ENCODE measurements at places on chromosomes 2 and 18. TPM values are rescaled to one million over a fixed set of nuclear protein-coding genes. Genes with fewer than 3 reads are reported as not detected.
A peak's percentile ranks its signal among the peaks of the same experiment; 100 is the strongest.

ANO7 gene
- 55.0 TPM for total RNA-seq

RAB6C gene
- not detected for total RNA-seq

NOSTRIN gene
- total RNA-seq, result 37.2 TPM

LRP1B gene
- 0.19 TPM for total RNA-seq

TMEM247 gene
- total RNA-seq, result not detected

UGT1A4 gene
- total RNA-seq, result 1.8 TPM

KIDINS220 gene
- total RNA-seq, result 37.1 TPM

ANKRD23 gene
- total RNA-seq, result 1.4 TPM

ORC4 gene
- total RNA-seq, result 42.0 TPM

DTNA gene
- 7.5 TPM for total RNA-seq

GRCh38 chr2:231627384-231628120, 34.9 kb downstream of the TEX44 start:
- DNase-seq, result no peak

DNA sequence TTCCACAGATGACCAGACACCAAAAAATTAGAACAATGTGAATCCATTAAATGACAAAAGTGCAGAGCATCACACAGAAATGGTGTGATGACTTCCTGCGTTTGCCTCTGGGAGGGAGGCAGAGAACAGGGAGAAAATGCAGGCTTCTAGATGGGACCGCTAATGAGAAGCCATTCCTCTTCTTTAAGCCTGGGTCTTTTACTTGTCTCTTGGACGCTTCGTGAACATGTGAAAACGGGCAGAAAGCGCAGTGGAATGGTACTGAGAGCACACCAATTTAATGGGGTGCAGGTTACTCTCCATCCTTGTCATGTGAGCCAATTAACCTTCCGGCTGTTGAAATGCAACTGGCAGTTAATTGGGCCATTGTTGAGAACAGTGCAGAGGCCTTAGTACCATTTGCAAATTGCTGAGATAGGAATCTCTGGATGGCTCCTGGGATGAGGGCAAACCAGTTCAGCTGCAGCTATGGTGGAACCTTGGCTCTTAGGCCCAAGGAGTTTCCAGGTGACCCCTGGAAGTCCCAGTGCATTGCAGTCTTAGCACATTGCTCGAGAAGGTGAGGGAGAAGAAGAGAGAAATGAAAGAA, 210.4 kb upstream of the CXCR4 start:
- DNase-seq, result no peak

DNA sequence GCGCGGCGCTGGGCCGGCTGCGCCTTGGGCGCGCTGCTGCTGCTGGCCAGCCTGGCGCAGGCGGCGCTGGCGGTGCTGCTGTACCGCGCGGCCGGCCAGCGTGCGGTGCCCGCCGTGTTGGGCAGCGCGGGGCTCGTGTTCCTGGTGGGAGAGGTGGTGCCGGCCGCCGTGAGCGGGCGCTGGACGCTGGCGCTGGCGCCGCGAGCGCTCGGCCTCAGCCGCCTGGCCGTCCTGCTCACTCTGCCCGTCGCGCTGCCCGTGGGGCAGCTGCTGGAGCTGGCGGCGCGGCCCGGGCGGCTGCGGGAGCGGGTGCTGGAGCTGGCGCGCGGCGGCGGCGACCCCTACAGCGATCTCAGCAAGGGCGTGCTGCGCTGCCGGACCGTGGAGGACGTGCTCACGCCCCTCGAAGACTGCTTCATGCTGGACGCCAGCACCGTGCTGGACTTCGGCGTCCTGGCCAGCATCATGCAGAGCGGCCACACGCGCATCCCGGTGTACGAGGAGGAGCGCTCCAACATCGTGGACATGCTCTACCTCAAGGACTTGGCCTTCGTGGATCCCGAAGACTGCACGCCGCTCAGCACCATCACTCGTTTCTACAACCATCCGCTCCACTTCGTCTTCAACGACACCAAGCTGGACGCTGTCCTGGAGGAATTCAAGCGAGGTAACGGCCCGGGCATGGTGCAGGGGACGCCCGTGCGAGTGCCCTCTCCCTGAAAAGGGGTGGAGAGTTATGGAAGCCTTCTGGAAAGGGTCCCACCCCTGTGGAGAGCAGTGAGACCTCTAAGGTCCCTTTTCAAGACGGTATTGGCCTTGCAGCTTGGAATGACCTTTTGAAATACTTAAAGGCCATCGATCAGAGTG, 1.0 kb downstream of the CNNM3 start:
- no peak for DNase-seq

DNA sequence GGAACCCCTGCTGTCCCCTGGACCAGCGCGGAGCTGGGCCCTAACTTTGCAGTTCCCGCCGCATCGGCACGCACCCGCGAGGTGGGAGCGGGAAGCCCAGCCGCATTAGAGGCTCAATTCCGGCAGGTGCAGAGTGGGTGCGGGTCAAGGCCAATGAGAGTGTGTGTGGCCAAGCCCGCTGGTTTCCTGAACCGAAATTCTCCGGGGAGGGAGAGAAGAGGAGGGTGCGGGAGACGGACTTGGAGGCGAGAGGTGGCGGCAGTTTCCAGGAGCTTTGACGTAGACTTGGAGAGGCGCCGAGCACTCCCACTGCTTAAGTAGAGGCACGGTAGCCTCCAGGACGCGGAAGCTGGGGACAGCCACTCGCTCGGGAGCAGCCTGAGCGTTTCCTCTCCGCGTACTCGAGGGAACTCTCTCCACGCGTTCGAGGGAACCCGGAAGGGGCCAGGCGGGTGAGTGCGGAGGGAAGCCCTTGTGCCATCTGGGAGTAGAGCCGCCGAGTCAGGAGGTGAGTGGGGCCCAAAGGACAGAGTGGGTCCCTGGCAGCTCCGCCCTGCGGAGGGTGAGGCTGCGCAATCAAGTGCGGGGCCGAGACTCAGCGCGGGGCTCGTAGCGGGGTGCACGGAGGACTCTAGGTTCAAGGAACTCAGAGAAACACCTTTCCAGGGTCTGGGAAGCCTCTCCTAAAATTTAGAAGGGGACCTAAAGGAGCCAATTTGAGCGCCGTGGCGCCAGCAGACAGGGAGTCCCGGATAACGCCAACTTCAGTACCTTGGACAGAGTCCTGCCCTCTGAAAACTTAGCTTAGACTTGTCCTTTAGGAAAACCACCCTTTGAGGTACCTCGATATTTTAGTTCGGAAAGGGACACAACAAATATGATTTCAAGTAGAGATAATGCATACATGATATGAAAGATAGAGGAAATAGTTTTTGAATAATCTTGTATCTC, at the start of gene FAM237A:
TSS of gene FAM237A (plus strand) at position 413 of the 951 bp plus-strand sequence. CDS start 1,750 bp downstream, outside the sequence.
- peak; percentile 21 for DNase-seq

DNA sequence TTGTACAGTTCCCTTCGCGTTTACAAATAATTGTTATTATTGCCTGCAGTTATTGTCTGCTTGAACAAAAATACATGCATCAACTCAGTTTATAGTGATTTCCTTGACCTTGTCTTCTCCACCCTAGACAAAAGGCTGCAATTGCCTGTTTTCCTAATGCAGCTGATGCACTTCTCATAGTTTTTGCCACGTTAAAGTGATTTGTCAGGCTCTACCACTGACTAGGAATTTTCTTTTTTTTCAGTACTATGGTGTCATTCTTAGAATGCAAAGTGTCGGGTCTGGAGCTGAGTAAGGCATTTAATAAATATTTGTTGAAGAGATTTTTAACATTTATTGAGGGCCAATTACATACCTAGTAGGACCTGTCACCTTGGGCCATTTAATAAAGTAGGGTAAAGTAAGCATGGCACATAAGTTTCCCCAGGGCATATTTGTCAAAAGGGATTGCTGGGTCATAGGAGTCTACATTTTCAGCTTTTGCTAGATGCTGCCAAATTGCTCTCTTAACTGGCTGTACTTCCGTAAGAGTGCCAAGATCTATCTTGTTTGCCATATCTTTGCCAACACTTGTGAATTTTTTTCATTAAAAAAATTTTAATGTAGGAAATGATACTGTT, 24.1 kb downstream of the ACSL3 start:
- no peak for DNase-seq

- DNase-seq, result no peak
These were observed 95.8 kb downstream of the PAX3 start for GRCh38 chr2:222203041-222203440.

DNA sequence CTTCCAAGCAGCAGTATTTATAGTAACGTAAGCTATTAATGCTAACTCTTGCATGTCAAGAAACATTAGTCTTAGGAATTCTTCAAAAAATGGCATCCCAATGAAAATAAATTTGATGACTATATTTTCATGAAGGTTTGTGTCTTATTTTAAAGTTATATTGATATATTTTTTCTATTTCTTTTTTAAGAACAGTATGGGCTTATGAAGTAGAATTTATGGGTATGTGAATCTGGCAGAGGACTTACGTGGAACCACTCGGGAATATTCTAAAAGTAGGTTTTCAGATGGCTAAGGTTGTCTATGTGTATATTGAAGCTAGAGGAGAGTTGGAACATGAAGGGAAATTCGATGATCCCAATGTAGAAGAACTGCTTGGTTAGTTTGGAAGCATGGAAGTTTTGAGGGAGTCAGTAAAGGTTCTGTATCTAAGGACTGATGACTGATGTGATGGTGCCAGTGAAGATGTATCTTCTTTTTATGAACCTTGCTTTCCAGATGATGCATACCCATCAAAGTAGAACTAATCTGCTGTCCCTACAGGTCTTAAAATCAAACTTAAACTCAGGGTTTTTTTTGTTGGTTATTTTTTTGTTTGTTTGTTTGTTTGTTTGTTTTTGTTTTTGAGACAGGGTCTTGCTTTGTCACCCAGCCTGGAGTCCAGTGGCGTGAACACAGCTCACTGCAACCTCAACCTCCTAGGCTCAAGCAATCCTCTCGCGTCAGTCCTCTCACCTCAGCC, 39.5 kb downstream of the DDX1 start:
- DNase-seq, result no peak

DNA sequence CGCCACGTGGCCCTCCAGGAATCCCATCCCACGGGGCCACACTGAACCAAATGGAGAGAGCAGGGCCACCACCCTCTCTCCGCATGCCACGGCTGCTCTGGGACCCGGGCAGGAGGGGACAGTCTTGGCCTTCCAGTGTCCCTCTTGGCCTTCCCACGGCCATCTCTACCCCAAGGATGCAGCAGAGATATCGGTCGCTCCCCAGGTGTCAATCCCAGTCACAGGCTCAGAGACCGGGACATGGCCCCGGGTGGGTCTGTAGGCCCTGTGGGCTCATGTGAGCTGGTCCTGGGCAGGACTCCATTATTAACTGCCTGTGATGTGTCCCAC, 15.3 kb downstream of the CAPN10 start:
- no peak for DNase-seq

GRCh38 chr18:55432307-55433040, 155.5 kb downstream of the TCF4 start:
- DNase-seq, result no peak

DNA sequence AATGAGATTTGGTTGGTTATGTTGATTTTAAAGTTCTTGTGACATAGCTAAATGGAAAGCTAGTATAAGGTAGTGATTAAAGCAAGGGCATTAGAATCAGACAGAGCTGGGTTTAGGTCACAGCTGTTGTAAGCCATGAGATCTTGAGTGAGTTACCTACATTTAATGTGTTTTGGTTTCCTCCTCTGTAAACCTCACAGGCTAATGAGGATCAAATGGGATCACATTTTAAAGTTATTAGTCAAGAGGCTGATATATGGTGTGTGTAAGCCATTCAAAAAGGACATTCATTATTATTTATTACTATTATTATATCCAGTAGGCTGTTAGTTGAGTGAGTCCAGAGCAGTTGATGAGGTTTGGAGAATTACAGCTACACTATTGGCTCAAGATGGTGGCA, 416.2 kb downstream of the IRS1 start:
- no peak for DNase-seq

DNA sequence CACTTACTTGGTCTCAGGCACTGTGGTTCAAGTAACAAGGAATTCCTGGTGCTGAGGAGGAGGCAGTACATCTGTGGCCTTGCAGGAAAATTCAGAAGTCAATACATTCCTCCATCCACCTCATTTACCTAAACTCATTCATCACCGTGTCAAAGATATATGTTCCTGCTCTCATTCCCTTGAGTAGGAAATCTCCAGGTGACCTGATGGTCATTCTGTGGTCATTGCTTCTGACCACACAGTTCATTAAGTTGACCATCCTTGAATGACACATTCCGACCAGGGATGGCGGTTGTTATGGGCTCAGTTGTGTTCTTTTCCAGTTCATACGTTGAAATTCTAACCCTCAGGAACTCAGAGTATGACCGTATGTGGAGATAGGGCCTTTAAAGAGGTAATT, 2.1 kb upstream of the STK17B start:
- no peak for DNase-seq

DNA sequence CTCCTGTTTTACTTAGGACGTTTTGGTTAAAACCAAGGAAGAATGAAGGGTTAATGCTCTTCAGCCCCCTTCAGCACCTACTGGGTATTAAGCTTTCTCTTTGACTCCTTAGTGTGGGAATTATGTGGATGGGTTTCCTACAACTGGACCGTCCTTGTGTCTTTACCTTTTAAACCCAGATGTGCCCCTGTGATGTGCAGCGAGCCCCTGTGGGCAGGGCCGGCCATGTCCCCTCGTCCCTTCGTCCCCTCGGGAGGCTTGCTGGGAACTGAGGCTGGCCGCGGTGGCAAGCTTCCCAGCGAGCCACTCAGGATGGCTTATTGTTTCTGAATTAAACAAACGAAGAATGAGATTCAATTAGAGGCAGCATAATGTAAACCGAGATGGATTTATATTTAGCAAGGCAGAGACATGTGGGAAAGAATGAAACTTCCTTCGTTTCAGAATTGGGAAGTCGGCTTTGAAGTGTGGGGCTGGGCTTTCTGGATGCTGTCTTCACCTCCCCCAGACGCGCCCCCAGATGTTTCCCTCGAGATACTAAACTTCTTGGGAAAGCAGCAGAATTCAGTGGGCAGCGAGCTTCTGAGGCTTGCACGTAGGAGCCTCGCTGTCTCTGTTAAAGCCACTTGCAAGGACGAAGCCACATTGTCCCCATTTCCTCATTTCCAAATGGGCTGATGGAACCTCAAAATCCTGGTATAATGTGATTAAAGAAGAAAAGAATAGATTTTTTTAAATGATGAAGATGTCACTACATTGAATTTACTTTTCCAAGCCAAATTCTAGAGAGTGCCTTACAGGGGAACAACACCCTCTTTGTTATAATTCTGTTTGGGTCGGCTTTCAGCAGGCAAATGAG, 146.0 kb downstream of the VAPA start:
- no peak for DNase-seq

DNA sequence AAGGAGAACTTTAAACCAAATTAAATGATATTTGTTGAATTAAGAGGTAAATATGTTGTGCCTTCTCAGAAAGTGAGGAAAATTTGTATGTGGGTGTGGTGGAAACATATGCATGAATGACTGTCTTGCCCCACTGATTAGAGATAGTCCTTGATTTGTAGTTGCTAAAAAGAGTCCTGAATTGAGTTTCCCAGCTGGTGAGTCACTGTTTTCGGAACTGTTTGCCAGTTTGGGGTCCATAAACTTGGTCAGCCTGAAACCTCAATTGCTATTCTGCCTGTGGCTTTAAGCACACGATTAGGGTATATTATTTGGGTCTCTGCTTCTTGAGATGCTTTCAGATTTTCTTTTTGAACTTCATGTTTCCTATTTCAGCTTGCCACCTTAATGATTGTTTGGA, 53.3 kb downstream of the PIKFYVE start:
- DNase-seq, result no peak

Data from colonic mucosa (tissue), 4 donors.